Cardiac muscle cell (in vitro differentiated cells and primary cell): ENCODE measurements at places on chromosomes 12 and 14. TPM values are rescaled to one million over a fixed set of nuclear protein-coding genes. Genes with fewer than 3 reads are reported as not detected.

The NOS1 gene
- not detected in 2 replicates for polyA plus RNA-seq

The RPL10L gene
- polyA plus RNA-seq: not detected in 2 replicates

The ZCRB1 gene
- 135 and 140 TPM in 2 replicates for polyA plus RNA-seq

The CHGA gene
- polyA plus RNA-seq: 0.31 and 0.73 TPM in 2 replicates

The GPR84 gene
- polyA plus RNA-seq: not detected in 2 replicates

GRCh38 chr12:65308006-65308405, 29.5 kb downstream of the MSRB3 start:
- peak; percentile 9 for DNase-seq

DNA sequence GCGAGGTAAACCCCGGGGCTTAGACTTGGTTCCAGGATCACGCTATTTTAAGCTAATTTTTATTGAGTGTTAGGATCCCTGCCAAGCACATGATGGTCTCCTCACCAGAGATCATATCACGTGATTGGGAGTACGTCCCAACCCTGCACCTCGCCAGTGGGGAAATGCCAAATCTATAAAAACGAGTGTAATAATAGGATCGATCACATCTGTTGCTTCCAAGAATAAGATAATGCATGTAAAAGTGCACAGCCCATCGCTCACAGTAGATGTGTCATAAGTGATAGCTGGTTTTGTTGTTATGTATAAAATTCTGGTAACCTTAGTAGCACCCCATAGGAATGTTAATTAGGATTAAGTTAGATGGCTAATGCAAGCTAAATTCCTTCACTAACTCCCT, 581.0 kb upstream of the TMEM132C start:
- DNase-seq: no peak

- DNase-seq: peak; percentile 36
Measured at GRCh38 chr12:51951843-51952722, 584 bp downstream of the ACVR1B start.

GRCh38 chr12:50353869-50354593, 42.4 kb downstream of the FAM186A start:
- peak; percentile 44 for DNase-seq

DNA sequence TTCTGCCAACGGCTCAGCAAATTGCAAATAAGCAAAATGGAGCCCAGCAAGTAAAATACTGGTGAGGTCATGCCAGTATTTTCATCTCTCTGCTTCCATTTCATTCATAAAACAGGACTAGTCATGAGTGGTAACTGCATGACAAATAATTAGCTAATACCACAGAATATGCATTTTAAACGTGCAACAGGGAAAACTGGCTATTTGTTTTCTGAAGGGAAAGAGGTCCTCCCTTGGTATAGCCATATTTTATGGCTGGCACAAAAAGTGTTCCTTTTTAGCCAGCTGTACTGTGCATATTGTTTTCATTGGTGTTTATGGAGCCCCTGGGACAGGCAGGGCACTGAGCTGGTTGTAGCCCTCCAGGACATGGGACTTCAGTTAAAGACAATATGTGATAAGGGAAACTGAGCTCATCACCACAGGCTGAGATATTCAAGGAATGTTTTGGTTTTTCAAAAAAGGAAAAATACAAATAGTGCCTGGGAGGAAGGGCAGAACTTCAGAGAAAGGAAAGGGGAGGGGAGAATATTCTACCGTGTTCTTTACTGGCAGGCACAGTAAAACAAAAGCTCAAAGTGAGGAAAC, 26.1 kb upstream of the FOXN3 start:
- no peak for DNase-seq

- no peak for DNase-seq
Measured at GRCh38 chr14:64266239-64266638, 27.9 kb downstream of the ESR2 start.

- DNase-seq: peak; percentile 93
Measured at GRCh38 chr14:92729634-92730358, 18.6 kb downstream of the LGMN start.

DNA sequence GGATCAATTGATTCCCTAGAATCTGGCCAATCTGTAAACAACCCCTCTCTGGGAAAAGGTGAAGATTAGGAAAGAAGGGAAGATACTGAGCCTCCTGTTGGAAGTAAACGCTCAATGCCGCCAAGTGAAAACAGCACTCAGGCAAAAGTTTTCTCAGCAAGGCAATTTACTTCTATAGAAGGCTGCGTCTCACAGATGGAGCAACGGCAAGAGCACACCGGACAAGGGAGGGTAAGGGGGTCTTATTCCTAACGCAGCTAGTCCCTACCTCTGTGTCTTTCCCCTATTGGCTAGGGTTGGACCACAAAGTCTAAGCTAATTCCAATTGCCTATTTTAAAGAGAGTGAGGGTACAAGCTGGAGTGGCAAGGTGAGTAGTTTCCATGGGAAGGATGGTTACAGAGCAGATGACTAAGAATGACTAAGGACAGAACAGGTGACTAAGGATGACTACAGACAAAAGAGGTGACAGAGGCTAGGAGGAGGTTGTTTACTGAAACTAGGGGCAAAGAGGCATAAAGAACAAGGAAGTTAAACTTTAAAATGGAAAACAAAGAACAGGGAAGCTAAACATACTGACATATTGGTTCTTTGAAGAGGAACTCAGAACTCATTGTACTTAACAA, 5.6 kb upstream of the TTC9 start:
- no peak for DNase-seq

GRCh38 chr12:45887544-45887943, 102.8 kb downstream of the SCAF11 start:
- no peak for DNase-seq

GRCh38 chr12:77429426-77429825, 364.1 kb upstream of the E2F7 start:
- DNase-seq: no peak
